ENCODE measurements at places on chromosomes 16 and 17.
A peak's percentile ranks its signal among the peaks of the same experiment; 100 is the strongest.

- DNase-seq, result no peak
Measured at GRCh38 chr17:3526971-3527370, 30.6 kb downstream of the TRPV3 start.

DNA sequence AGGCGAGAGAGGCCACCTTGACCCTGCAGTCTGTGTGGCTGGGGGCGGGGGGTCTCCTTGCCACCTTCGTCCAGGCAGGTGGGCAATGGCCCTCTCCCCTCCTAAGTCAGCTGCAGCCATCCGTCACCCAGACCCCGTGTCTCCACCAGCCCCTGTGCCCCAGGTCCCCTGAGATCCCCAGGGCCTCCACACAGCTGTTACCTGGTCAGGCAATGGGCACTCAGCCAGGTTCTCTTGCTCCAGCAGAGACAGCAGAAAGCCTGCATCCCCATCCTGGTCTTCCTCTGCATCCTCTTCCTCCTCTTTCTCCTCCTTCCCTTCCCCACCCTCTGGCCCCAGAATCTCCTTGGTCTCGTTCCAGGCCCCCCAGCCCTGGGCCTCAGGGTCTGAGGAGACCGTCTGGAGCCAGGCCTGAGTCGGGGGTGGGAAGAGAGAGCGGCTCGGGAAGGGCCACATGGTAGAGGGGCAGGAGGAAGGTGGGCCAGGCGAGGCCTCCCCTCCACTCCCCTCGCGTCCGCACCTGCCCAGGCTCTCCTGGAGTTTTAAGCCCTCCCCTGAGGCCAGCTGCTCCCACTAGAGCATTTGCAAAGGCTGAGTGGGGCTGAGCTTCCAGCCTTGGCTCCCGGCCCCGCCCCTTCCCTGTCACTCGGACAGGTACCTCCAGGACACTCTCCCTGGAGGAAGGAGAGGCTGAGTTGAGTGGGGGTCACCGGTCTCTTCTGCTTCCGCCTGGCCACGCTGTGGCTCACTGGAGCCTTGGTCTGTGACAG is at the start of gene PABPN1L:
PABPN1L (minus strand) TSS at position 510 of the 770 bp plus-strand sequence; CDS start at position 456, 54 bp downstream.
- no peak for DNase-seq

GRCh38 chr17:5694551-5694950 is 110.2 kb upstream of the NLRP1 start:
- peak; percentile 66 for DNase-seq

DNA sequence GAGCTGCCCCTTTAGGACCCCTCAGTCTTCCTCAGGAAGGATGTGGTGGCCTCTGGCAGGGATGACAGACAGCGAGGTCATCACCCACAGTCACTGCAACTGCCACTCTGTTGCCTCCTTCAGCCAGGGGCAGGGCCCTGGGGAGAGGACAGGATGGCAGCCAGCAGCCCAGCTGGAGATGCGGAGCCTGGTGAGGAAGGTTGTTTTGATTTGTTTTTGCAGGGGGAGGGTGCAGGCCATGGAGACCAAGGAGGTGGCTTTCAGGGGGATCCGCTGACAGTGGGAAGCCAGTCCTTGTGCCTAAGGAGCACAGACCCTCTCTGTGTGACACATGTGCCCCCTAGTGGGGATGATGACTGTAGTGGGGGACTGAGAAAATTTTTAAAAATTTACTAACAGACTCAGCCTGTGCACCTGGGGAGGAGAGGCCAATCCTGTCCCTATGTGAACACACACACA is 7.4 kb downstream of the PRCD start:
- DNase-seq, result peak; percentile 75

DNA sequence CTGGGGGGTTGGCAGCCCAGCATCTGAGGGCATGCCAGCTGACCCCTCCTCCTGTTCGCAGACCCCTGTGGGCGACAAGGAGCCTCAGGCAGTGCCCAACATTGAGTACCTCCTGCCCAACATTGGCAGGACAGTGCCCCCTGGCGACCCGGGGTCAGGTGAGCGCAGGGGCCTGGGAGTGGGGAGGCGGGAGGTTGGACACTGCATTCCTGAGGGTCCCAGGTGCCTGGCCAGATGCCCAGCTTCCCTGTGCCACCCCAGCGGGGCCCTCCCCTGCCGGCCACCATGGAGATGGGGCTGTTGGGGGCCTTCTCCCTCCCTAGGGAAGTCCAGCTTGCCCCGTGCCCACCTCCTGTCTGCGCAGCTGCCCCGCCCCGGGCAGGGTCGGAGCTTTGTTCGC is 70.1 kb downstream of the ARHGAP23 start:
- no peak for DNase-seq

DNA sequence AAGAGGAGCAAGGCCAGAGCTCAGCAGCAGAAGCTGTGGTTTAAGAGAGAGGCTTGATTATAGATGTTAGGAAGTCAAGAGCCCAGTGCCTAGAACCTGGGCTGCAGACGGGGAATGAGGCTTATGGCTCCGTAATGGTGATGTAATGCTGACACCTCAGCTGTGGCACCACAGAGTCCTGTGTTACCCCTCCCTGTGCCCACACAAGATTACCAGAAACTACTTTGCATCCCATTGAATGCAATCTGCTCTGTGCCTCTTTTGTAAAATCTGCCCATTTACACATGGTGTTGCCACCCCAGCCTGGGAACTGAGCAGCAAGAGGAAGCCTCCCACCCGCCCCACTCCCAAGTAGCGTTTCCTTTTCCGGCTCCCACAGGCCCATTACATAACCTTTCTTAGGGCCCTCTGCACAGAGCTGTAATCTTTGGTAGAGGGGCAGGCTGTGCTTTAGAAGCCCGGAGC is 57.0 kb downstream of the PITPNC1 start:
- no peak for DNase-seq

GRCh38 chr17:68328676-68329075 is 37.4 kb downstream of the ARSG start:
- no peak for DNase-seq

Data from ecto neural progenitor cell (in vitro differentiated cells).